ENCODE measurements at places on chromosomes 12 and 14. TPM values are rescaled to one million over a fixed set of nuclear protein-coding genes. Genes with fewer than 3 reads are reported as not detected.

Gene RFC5
- 7.8 TPM for total RNA-seq

Gene IQSEC3
- 1.4 TPM for total RNA-seq

Gene SLCO1A2
- total RNA-seq = not detected

Gene BCAT1
- 136 TPM for total RNA-seq

Gene MYBPC1
- total RNA-seq = not detected

Gene NR2C1
- 21.4 TPM for total RNA-seq

Gene CIDEB
- 1.8 TPM for total RNA-seq

Gene HOXC13
- total RNA-seq = not detected

Gene CLECL1
- not detected for total RNA-seq

Gene SLC35E3
- 3.1 TPM for total RNA-seq

Gene RPS26
- 82.2 TPM for total RNA-seq

Gene TOGARAM1
- total RNA-seq = 13.1 TPM

Gene GPR137C
- total RNA-seq = 0.14 TPM

All from smooth muscle cell of bladder (primary cell).